ENCODE measurements at places on chromosomes 6 and 20. TPM values are rescaled to one million over a fixed set of nuclear protein-coding genes. Genes with fewer than 3 reads are reported as not detected.

RAD21L1 gene
- not detected for total RNA-seq

SLC52A3 gene
- total RNA-seq = 0.16 TPM

UST gene
- total RNA-seq = 13.2 TPM

GABRR1 gene
- not detected for total RNA-seq

PRSS16 gene
- total RNA-seq = 12.8 TPM
